ENCODE measurements at places on chromosomes 6 and 20.

- DNase-seq: no peak
Observed at GRCh38 chr6:92706976-92707375, 712.4 kb downstream of the EPHA7 start.

GRCh38 chr20:26218301-26218700 is 521.6 kb upstream of the ZNF337 start:
- no peak for DNase-seq

DNA sequence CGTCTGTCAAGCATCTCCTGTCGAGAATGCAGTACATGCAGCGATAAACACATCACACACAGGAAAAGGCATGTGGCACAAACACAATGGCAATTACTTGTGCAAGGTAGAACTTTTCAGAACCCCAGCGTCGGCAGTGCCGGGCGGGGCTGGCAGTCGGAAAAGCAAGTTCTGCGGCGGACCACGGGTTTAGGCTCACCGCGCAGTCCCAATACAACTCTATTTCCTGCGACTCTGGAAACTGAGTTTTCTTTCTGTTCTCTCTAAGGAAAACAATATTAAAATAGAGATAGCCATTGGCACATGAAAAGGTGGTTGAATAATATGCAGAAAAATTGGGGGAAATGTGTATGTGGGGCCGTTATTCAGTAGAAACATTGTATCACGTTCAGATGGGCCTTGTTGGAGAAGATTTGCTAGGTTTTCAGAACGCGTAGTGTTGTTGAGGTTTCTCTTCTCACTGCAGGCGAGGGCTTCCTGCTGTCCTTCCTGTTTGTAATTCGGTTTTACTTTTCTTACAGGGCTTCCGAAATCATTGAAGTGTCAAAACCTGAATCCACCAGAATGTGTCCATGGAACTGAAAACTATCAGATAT is 369.5 kb downstream of the THBS2 start:
- DNase-seq: no peak

GRCh38 chr6:37432590-37432915 is 468 bp upstream of the CMTR1 start:
- DNase-seq: no peak

GRCh38 chr6:131017962-131018361 is 45.1 kb downstream of the EPB41L2 start:
- DNase-seq: no peak

DNA sequence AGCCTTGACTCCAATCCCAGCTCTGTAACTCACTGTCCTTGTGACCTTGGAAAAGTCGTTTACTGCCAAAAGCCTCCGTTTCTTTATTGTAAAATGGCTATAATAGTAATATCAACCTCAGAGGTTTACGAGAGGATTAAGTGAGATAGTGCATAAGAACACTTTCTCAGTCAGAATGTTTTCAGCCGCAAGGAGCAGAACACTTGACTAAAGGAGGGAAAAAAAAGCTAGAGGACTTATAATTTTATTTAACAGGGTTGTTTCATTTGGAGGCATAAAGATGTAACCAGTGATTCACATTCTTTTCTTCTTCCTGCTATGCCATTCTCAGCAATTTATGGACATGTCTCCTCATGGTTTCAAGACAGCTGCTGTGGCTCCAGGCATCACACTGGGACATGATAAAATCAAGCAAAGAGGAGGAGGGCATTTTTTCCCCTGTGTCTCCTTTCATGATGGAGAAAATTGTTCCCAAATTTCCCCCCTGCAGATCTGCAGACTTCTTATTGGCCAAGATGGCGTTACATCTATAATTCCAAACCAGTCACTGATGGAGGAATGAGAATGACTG is 143.0 kb upstream of the PTPN1 start:
- DNase-seq: no peak

GRCh38 chr6:18353251-18353650 is 33.9 kb upstream of the RNF144B start:
- DNase-seq: no peak
